ENCODE measurements at places on chromosomes 4 and X.

- no peak for DNase-seq
Measured at GRCh38 chr4:38313175-38313574, 350.8 kb upstream of the KLF3 start.

GRCh38 chr4:88690355-88690754 lies 7.3 kb downstream of the NAP1L5 start:
- no peak for DNase-seq

- no peak for DNase-seq
Measured at GRCh38 chr4:85833302-85833701, 358.4 kb downstream of the ARHGAP24 start.

DNA sequence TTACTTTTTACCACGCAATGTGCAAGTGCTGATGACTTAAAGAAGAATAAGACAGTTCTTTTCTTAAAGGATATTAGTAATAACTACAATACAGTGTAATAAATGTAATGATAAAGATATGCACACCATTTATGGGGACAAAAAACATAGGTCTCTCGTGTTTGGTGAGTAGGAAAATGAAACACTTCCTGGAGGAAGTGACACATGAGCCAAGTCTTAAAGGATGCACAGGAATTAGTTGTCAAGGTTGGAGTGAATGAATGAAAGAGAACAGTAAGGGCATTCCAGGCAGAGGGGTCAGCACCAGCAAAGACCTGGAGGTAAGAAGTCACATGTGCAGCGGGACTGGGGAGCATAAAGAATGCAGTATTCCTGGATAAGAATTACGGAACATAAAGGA lies 112.7 kb downstream of the SH3RF1 start:
- DNase-seq = no peak

GRCh38 chrX:12403474-12404082 lies 265.3 kb downstream of the FRMPD4 start:
- no peak for DNase-seq

DNA sequence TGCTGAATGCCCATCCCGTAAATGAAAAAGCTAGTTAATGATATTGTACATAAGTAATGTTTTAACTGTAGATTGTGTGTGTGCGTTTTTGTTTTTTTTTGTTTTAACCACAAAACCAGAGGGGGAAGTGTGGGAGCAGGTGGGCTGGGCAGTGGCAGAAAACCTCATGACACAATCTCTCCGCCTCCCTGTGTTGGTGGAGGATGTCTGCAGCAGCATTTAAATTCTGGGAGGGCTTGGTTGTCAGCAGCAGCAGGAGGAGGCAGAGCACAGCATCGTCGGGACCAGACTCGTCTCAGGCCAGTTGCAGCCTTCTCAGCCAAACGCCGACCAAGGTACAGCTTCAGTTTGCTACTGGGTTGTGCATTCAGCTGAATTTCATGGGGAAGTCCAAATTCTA lies at the start of gene SPP1:
Gene SPP1 (plus strand): TSS at position 249 of the 400 bp plus-strand sequence. CDS start 1,182 bp downstream, outside the sequence.
- no peak for DNase-seq

- no peak for DNase-seq
Measured at GRCh38 chr4:37946503-37947179, 13.6 kb upstream of the PTTG2 start.

GRCh38 chr4:80608281-80608980 lies 272.9 kb downstream of the CFAP299 start:
- no peak for DNase-seq

DNA sequence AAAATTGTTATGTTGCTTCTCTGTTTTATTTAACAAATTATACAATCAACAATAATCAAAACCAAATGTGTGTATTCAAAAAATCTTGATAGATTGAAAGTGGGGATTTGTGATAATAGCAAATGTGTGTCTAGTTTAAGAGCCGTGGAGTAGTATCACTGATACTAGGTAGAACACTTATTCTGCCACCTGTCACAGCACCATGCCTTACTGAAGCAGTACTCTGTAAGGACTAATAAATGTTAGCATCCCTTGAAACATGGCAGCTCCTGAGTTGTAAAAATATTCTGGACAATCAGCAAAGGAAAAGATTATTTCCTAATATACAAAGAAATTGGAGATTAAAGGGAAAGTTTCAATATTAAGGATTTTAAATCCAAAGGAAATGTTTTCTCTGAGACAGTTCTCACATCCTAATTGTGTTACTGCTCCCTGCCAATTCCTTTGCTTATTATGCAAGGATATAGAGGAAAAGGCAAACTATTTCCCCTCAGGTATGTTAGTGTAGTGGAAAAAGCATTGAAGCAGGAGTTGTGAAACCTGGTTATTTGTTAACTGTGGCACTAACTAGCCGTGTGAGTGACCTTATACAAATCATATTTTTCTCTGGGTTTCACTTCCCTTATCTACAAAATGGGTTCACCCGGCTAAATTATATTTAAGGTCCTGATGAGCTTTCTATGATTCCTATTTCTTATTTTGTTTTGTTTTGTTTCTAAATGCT lies 303.1 kb downstream of the ARHGAP24 start:
- DNase-seq = no peak

- no peak for DNase-seq
Measured at GRCh38 chr4:111231281-111231680, 608.4 kb upstream of the PITX2 start.

- DNase-seq = no peak
Measured at GRCh38 chr4:186068581-186069348, at the start of gene TLR3. Gene TLR3, plus strand, starts transcription at chr4:186069156. Its CDS starts 7,464 bp downstream, at chr4:186076620.

DNA sequence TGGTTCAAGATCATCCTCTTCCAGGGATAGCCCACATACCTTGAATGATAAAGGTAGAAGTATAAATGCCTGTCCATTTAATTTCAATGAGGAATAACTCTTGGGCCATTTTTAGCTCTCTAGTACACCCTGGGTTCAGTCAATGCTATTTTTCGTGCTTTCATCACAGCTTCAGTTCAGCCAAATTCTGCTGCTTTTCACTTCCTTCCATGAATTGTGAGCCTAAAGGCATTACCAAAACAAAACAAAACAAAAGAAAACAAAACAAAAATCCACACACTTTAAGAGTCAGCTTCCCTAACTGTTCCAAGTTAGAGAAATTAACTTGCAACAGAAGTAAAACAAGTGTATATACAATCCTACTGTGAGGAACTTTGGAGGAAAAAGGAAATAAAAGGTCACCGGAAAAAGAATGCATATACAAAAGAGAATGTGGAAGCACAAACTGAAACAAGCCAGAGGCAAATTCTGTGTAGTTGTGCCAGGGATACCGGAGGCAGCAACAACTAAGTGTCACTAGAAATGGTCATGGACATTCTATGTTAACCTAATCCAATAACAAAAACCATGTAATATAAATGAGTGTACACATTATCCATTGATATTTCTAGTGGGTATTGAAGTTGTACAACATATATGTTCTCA lies 423.1 kb downstream of the KCTD8 start:
- no peak for DNase-seq

DNA sequence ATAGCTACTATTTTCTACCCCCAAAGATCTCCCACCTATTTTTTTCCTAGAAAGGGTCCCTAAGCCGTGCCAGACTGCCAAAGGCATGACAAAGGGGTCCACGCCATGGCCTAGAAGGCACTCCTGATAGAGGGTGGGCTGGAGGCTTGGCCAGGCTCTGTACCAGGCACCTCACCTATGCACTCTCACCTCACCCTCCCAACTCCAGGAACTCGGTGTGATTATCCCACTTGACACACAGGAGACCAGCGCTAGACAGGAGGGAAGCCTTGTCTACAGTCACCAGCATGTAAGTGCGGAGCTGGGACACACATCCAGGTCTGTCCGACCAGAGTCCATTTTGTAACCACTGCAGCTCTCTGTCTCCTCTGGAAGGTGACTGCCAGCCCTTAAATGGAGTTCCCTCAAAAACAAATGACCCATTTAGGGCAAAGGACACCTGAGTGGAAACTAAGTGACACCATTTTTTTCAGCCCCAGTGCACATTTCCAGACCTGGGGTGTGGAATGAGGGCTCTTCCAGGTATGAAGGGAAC lies 106.4 kb downstream of the RTL5 start:
- DNase-seq = no peak

GRCh38 chr4:167109859-167110258 lies 124.4 kb downstream of the SPOCK3 start:
- no peak for DNase-seq

DNA sequence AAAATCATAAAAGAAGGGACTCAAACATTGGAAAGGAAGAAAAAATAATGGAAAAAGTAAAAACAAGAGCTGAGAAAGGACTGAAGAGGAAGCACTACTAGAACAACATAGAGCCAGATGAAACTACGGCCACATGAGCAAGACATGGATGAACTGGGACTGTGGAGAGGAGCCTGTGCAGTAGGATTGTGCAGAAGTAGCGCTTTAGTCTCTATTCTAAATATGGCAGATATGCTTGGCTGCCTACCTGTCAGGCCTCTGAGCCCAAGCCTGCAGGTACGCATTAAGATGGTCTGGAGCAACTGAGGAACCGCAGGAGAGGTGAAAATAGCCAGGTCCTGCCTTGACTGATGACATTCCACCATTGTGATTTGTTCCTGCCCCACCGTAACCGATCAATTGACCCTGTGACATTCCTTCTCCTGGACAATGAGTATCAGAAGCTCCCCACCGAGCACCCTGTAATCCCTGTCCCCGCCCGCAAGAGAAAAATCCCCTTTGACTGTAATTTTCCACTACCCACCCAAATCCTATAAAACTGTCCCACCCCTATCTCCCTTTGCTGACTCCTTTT lies 154.3 kb downstream of the CAMK2D start:
- DNase-seq = no peak

DNA sequence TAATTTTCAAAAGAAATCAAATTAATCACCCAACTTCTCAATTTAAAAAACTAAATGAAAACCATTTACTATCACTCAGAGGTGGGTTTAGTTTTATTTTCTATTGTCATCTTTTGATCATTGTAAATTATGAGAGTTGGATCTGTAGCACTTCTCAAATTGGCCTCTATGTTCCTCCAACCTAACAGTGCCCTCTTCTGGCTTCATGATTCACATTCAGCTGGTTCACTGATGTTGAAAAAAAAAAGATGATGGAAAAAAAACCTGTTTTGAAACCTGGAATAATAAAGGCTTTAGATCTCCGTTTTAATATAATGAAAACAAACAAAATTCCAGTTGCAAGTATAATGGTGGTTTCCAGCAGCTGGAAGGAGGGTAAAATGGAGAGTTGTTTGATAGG lies 2.4 kb upstream of the NBDY start:
- DNase-seq = no peak

DNA sequence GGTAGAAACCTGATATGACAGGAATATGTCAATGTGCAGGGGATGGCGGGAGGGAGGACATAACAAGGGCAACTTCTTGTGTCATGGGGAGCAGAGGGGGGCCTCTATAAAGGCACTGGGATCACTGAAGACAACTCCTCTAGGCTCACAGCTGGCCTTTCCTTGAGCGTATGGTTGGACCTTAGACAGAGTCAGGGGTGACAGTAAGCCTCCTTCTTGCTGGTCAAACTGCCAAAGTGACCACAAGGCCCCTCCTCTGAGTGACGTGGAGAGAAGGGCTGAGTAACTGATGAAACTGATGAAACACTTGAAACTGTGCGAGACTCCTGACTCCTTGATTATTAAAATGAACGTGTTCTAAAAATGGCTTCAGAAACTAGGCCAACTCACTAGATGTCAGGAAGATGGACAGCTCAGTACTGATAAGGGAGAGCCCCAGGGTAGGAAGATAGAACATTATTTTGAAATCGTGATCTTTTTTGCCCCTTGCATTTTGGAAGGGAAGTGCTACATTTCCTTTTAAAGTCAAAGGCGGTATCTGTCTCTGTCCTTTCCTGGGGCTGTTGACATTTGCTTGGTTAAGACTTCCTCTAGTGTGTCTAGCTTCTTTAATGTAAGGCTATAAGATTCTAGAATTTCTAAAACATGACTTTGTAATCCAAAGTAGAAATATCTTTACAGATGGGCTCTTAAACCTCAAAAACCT lies 1.6 kb downstream of the RAB33A start:
- DNase-seq = peak; percentile 17

DNA sequence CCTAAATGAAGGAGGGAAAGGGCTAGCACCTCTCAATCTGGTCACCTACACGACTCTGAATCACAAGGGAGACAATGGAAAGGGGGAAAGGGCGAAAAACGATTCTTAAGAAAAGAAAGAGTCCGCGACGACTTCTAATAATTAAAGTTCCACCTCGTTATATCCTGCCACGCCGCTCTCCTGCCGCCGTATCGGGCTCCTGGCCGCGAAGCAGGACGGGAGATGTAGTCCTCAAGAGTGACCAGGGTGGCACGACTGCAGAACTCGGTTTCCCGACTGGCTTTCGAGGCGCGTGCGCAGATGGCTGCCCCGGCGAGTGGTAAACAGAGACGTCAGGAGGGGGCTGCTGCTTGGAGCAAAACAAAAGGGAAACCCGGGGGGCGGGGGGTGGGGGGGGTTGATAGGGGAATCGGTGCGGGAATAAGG lies at the start of gene FOXO4:
Gene FOXO4 (plus strand): TSS at position 297 of the 426 bp plus-strand sequence. CDS start 678 bp downstream, outside the sequence.
- DNase-seq = peak; percentile 88

- DNase-seq = no peak
Measured at GRCh38 chr4:148396986-148397673, 45.1 kb downstream of the NR3C2 start.

GRCh38 chrX:57651169-57651919 lies 28.7 kb downstream of the NLRP2B start:
- no peak for DNase-seq

GRCh38 chr4:8336412-8337075 lies 67.0 kb downstream of the HTRA3 start:
- DNase-seq = no peak

DNA sequence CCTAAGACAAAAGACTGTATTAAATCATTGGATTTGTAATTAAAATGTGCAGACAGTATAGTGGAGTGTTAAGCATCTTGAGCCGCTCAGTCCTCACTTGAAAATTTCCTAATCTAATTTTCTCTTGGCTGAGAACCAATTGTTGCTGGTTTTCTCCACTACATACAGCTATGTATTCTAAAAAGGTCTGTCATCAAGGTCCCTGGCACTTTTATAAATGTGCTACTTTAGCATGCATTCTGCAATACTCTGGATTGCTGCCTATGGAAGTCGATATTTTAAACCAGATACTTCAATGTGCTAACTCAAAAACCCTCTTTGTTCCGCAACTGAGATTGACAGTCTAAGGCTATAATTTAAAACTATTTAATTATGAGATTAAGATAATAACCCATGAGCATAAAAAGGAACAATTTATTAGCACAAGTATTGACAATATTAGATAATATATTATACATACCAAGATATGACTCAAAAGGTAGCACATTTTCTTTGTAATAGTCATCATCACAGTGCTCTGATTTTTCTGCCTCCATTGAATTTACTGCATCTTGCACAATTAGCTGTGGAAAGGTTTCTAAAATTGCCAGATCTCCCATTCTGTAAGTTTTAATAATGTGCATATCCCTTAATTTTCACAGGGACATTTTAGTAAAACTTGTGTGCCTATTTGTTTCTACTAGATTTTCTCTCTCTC lies 815.1 kb downstream of the ADGRL3 start:
- DNase-seq = no peak

Data from activated naive CD4-positive, alpha-beta T cell treated with anti-CD3 and anti-CD28 coated beads, Interleukin-2, amount 50 U/mL, for 16 hours (primary cell).